H9 (cell line): ENCODE measurements at places on chromosomes 6 and 20.

GRCh38 chr6:16836144-16836981, 75.1 kb upstream of the ATXN1 start:
- no peak for DNase-seq

GRCh38 chr20:61115364-61116065, 136.5 kb upstream of the CDH4 start:
- no peak for DNase-seq

DNA sequence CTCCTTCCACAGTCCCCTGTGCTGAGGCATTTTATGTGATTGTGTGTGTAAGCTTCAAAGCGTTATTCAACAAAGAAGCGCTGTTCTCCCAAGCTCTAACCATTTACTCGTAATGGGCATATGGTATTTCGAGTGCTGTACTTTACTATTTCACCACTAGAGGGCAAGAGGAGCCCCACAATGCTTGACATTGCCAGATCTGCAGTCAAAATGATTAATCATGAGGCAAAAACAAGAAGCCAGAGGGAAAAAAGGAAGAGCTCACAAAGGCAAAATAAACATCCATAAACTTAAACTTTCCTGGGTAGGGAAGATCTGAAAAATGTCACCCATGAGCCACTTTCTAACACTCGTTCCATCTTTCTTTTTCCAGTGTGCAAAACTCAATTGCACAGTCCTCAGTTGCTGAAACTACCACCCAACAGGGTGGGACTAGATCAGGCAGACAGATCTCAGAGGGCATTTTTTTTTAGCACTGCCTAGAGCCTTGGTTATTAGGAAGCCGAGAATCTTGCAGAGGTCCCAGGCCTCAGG, 215.0 kb upstream of the PLCB4 start:
- peak; percentile 42 for DNase-seq

DNA sequence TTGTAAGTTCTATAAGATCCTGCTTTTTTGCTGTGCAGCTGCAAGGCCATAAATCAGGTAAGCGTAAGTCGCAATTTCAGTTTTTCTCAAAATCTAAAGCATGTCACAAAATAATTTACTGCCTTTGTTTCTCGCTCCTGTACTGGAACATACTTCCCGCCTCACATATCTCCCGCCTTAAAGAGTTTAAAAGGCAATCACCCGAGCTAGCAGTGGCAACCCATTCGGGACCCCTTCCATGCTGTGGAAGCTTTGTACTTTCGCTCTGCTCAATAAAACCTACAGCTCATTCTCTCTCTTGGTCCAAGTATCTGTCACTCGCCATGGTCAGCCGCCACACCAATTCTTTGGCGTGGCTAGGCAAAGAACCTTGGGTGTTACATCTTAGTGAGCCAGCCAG, 34.0 kb downstream of the CEP85L start:
- DNase-seq, result no peak

DNA sequence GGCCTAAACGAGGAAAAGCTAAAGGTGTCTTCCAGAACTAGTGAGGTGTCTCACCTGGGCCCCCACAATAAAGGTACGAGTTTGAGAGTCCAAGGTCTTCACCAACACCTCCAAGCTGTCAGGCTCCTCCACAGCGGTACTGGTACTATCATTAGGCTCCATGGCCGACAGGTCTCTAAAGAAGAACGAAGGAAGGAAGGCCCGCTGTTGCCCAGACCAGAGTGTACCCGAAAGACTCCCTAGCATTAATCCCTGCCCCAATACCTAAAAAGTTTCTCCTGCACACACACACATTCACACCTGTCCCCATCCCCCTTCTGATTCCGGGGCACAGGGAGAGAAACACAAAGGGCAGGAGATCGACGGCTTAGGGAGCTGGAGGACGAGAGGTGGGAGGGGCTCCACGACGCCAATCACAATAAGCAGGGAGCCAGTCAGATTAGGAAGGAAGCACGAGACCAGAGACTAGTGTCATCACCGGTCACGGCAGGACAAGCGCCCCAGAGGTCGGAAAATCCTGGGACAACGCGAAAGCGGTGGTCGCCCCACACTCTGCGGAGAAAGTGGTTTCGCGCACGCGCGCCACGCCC, 764 bp downstream of the BAG6 start:
- DNase-seq, result peak; percentile 89

- DNase-seq, result peak; percentile 86
These were observed 524.8 kb upstream of the ID4 start for GRCh38 chr6:19312241-19312978.

DNA sequence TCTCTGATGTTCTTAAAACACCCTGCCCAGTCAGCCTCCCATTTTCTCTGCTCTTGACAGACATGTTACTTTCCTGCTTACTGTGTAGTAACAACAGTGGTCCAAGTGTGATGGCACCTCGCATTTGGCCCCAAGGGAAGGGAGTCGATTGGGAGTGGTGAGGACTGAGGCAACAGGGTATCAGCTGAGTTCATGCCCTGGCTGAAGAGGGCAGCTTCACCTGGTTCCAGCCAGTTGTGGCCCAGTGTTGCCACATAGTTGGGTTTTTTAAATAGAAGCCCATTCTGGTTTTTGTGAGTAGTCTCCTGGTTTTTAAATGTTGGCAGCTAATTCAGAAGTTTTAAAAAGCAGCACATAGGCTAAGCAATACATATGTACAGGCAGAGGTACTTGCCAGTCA, 37.2 kb downstream of the ARFGEF2 start:
- no peak for DNase-seq

GRCh38 chr6:7110092-7110792, 2.5 kb downstream of the RREB1 start:
- no peak for DNase-seq

DNA sequence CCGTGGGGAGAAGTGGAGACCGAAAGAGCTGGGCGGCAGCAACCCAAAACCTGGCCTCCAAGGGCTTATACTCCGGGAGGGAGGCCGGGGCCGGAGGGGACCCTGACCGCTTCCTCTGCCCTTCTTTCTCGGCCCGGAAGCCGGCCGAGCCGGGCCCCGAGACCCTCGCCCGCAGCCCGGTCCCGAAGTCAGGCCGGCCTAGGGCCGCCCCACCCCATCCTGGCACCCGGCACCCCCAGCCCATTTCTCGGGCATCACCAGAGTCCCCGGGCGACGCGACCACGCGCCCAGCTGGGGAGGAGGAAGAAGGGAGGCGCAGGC, 572 bp upstream of the ZDHHC14 start:
- DNase-seq, result peak; percentile 45

- no peak for DNase-seq
These were observed 508.9 kb upstream of the SULF2 start for GRCh38 chr20:48294196-48294595.

GRCh38 chr20:38152175-38152620, 12.9 kb downstream of the TGM2 start:
- no peak for DNase-seq

DNA sequence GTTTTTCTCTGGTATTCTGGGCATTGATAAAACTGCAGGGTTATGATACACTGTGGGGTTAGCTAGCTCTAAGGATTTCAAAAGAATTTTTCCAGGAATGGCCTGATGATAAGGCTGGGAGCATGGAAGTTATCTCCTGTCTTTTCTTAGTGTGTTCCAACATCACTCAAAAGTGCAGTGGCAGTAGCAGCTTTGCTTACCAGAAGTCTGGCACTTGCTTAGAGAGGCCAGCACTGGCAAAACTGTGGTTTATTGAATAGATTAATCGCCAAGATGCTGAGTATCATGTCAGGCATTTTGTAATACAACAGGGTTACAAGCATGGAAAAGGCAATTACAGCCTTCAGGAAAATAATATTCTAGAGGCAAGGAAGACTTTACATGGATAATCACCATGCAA, 719.5 kb upstream of the GJE1 start:
- DNase-seq, result no peak

GRCh38 chr20:46637427-46638133, 13.7 kb downstream of the SLC13A3 start:
- DNase-seq, result no peak

- DNase-seq, result no peak
These were observed 53.4 kb downstream of the AKAP12 start for GRCh38 chr6:151292974-151293687.

GRCh38 chr20:63405102-63405730, 44.1 kb upstream of the CHRNA4 start:
- DNase-seq, result no peak

DNA sequence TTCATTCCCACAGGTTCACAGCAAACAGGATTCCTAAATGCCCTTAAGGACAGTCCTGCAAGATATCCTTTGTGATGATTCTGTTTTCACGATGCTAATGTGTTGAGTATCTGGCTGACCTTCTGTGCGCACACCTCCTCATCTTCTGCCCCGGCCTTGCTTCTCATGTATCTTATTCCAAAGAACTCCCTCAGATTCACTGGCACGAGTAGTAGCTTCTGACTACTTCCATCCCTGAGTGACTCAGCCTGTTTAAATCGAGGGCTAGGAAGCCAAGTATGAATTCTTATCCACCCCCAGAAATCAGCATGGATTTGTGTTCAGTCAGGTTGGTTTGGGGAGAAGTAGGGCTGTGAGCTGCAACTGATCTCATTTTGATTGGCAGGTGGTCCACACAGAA, 190.2 kb upstream of the SNX9 start:
- DNase-seq, result no peak

GRCh38 chr6:64539917-64540316, 904.3 kb downstream of the PHF3 start:
- no peak for DNase-seq

DNA sequence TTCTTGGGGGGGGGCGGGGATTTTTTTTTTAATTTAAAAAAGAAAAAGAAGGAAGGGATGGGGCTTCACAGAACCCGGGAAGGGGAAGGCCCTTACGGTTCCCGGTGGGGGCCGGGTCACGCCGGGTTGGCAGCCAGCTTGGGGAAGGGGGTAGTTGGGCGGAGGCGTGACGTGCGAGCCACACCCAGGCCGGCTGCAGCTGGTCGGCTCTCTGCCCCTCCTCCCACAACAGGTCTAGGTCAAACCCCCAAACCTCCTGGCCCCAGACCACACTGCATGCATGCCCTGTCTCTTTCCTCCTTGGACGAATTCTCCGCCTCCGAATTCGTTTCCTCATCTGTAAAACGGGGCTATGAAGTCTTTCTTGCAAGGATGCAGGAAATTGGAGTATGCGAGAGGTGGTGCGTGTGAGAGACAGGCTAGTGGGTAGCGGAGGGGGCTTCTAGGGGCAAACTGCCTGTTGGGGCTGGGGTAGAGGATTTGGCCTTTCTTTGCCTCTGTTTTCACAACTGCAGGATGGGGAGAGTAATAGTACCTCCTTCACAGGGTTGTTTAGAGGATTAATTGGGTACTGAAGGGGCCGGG, 828 bp downstream of the HCK start:
- DNase-seq, result peak; percentile 77

- no peak for DNase-seq
These were observed 253.2 kb downstream of the UST start for GRCh38 chr6:148999929-149000468.

GRCh38 chr20:40986774-40987173, 41.8 kb upstream of the TOP1 start:
- no peak for DNase-seq

DNA sequence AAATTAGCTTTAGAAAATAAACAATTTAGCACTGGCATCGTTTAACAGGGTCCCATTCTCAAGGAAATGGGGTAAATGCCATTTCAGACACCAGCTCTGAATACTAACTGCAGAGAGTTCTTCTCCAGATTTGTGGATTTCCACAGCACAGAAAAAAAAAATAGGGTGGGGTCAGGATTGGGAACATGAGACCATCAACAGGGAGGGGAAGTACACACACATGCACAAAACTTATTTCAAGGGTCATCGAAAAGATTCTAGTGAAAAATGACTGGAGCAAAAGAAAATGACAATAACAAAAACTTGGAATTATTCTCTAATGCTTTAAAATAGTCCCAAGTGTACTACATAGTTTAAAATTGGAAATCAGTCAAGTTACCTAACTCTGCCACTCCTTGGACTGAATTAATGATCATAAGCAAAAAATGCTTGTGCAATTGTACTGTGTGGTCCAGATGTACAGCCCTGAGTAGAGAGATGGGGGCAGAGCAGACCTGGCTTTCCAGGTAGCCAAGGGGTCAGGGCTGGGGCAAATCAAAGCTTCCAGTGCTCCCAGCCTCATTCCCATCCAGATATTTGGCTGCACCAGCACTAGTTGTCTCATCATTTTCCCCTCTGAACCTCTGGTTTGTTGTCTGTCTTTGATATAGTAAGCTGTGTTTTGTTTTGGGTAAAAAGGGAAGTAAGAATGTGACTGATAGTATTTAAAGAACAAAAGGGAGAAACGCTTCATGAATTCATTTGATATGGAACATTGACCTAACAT, 152.4 kb downstream of the SOBP start:
- DNase-seq, result no peak

DNA sequence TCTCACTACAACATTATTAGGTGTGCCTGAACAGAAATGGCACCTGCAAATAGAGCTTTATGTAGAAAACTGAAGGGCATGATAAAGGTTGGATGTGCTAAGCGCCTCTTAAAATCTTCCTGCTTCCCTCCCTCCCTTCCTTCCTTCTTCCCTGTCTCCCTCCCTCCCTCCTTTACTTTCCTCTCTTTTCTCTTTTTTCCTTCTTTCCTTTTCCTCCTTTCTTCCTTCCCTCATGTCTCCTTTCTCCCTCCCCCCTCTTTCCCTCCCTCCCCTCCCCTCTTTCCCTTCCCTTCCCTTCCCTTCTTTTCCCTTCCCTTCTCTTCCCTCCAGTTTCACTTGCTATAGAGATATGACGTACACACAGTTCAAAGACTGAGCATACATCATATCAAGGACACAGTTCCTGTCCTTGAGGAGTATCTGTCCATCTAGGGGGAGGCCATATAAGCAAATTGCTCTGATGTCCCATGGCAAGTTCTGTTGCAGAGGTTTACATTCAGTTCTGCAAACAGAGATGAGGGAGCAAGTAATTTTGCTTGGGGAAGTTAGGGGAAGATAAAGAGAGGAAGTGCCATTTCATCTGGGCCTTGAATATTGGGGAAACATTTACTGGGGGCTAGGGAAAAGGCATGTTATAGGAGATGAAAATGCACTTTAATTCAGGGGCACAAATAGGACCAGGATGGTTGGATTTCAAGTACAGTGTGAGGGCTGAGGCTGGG, 79.0 kb upstream of the EEF1E1 start:
- no peak for DNase-seq

GRCh38 chr6:137731600-137731959, 135.5 kb upstream of the TNFAIP3 start:
- no peak for DNase-seq

- no peak for DNase-seq
These were observed 4.5 kb downstream of the MRPL14 start for GRCh38 chr6:44122801-44123200.
